ENCODE measurements at places on chromosomes 16 and 17. TPM values are rescaled to one million over a fixed set of nuclear protein-coding genes. Genes with fewer than 3 reads are reported as not detected.

- DNase-seq, result peak; percentile 90
These were observed 22.0 kb downstream of the CAMKK1 start for GRCh38 chr17:3870871-3871306.

DNA sequence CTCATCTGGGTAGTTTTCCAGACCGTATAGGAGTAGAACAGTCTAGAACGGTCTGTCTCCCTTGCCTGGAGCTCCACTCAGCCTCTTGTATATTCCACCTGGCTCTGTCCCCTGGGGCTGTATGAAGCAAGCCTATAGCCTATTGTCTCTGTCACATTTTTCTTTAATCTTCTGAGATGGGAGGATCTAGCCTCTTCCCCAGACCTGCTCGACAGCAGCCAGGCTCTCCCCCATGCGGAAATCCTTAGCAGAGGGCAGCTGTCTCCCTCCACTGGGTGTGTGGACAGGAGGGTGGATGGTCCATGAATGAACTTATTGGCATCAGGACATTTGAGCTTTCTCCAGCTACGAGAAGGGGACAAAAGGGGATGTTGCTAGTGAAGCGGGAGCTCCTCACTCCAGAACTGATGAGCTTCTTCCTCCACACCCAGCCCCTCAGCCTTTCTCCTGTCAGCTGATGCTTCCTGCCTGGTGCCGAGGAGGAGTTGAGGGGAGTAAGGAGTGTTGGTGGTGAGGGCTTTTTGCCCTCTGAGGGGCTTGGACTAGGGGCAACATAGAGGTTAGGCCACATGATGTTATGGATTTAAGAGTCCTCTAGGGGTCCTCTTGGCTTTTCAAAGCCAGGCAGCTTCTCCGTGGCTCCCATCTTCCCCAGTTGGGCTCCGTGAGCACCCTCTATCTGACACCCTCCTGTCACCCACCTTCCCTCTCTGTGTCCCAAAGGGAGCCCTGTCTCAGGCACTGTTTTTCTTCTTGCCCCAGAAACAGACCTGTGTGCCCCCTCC lies 28.0 kb downstream of the ARHGAP23 start:
- DNase-seq, result no peak

DNA sequence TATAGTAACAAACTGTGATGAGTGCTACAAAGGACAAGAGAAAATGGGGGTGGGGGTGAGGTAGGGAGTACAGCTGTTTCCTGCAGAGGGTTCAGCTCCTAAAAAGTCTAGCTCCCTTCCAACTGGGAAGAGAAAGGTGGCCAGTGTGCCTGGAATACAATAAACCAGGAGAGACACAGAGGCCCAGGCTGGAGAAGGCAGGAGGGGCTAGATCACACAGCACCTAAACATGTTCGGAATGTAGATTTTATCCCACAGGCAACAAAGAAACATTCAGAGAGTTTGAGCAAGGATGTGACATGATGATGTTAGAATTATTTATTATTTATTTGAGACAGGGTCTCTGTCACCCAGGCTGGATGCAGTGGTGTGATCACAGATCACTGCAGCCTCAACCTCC lies 10.2 kb downstream of the TEX2 start:
- no peak for DNase-seq

- no peak for DNase-seq
These were observed 30.0 kb upstream of the PRSS54 start for GRCh38 chr16:58324792-58325191.

MFAP4 gene
- 95.2 TPM for polyA plus RNA-seq

PDXDC1 gene
- 31.5 TPM for polyA plus RNA-seq

PRR14 gene
- 19.1 TPM for polyA plus RNA-seq

Measured in right cardiac atrium (tissue), 5 donors.